NCI-H2029 treated with DMSO at 0.1 percent for 48 hours (cell line): ENCODE measurements at places on chromosomes 16 and 17.

- DNase-seq = no peak
Measured at GRCh38 chr17:39647256-39647655, 10.3 kb downstream of the STARD3 start.

DNA sequence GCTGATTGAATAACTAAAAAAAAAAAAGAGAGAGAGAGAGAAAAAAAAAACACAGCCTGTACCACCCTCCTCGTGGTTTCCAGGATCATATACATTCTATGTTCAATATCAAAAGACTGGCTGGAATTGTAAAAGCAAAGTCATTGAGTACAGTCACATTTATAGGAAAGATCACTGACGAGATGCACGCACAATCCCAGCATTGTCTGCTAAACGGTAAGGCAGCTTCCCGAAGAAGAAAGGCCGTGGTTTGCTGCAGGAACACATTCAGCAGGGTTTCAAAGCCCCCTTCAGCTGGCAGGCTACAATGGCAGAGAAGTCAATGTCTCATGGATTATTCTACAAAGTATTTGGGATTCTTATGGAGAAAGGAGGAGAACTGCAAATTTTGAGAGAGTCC, 9.3 kb downstream of the NQO1 start:
- no peak for DNase-seq

DNA sequence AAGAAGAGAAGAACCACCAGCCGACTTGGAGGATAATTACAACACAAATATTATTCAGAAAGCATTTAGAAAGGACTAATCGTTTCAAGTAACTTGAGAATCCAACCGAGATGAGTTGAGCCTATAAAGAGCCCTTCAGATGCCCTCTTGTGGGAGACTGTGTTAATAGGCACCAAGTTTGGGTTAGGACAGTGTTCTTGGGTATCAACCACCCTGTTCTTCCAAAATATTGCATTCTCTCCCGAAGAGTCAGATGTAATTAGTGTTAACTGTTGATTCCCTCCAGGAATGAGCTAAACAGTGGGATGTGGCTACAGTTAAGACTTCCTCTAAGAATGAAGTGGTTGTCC, 87.8 kb upstream of the NOL11 start:
- peak; percentile 12 for DNase-seq

DNA sequence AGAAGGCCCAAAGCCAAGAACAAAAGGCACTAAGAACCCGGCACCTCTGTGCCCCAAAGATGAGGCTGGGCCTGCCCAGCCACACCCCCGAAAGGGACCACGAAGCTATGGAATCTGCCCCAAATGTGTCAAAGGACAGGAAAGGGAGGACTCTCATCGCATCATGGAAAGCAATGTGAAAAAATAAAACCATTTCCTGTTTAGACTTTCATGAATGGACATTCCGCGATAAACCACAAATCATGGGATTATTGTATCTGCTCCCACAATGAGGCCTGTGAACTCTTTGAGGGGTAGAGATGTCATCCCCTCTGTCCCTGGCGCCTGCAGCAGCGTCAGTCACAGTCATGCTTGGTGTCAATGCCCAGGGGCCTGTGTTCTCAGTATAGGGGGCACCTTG, 135.0 kb downstream of the COPRS start:
- no peak for DNase-seq

GRCh38 chr17:7323731-7324437, 5.3 kb downstream of the NEURL4 start:
- DNase-seq = no peak

GRCh38 chr16:29862383-29862883, 593 bp downstream of the CDIPT start:
- DNase-seq = no peak

DNA sequence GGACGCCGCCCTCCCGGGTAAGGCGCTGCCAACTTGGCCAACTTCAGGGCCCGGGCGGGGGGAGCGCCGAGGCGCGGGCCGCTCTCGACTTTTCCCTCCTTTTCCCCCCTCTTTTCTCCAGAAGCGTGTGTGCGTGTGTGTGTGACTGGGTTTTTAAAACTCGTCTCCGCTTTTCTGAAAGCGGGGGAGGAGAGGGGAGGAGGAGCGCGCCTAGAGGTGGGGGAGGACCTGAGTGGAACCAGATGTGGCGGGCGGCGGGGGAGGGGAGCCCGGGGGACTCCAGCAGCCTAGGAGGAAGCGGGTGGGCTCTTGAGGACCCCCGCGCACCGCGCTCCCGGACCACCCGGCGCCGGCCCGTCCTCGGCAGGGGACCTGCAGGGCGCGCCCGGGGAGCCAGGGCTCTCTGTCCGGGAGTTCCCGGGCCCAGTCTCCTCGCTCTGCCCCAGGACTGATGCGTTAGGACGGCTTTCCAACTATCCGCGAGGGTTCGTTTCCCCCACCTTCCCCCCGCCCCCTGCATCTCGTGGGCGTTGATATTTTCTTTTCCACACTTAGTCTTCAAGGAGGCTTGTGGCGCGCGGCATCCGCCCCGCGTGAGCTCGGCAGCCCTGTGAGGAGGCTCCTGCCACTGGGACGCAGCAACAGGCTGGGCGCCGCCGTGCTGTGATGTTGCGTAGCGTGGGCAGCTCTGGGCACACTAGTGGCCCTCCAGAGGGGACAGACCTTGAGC, 599 bp downstream of the MRC2 start:
- no peak for DNase-seq

DNA sequence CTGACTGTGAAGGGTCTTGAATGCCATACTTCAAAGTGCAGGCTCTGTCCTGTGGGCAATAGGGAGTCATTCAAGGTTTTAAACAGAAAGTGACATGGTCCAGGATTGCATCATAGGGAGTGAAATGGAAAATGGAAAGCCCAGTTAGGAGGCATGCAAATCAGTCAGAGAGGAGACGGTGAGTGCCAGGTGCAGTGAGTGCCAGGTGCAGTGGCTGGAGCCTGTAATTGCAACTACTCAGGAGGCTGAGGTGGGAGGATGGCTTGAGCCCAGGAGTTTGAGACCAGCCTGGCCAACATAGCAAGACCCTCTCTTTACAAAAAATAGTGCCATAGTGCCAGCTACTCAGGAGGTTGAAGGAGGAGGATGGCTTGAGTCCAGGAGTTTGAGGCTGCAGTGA, 35.2 kb upstream of the SIAH1 start:
- no peak for DNase-seq
